ENCODE measurements at places on chromosomes 6 and 20.

- no peak for DNase-seq
Observed at GRCh38 chr6:112626468-112627082, 279.4 kb downstream of the RFPL4B start.

GRCh38 chr6:161318456-161318855 is 44.6 kb upstream of the AGPAT4 start:
- no peak for DNase-seq

GRCh38 chr6:170583756-170584180 is 669 bp downstream of the PDCD2 start:
- DNase-seq: no peak

GRCh38 chr20:20903773-20904500 is 191.5 kb upstream of the RALGAPA2 start:
- DNase-seq: no peak

GRCh38 chr20:17859616-17860232 is 108.9 kb downstream of the SNX5 start:
- DNase-seq: no peak

DNA sequence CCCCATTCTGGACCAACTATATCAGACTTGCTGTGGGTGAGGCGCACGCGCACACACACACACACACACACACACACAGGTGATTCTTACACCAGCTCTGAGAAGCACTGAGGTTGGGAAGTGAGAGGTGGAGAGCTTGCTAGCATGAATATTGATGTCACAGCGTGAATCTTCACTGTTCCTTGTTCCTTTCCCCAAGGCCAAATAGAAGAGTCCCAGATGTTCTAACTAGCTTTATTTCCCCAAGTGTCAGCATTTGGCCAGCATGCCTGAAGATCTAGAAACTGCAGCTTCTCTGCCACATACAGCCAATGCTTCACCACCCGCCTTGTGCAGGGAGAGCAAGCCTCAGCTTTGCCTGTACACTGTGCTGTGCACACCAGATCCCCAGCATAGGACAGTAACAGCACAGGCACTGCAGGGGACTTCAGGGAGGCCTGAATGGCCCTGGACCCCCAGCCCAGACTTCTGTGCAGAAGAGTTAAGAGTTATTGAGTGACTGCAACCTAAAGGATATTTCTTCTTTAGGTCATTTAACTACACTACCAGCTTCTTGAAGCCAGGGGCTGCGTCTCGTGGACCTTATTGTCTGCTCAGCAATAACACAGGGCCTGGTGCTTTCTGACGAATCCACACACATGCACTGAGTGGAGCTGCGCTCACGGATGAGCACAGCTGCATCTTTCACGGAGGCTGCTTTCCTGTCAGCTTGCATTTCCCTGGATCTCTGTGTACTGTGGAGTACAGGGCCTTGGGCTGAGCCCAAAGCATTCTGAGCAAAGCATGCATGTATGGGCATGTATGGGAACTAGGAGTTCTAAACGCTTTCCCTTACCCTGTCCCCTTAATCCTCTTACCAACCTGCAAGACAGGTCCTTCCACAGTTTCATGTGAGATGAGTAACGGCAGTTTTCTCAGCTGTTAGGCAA is 13.9 kb upstream of the CD93 start:
- DNase-seq: no peak

GRCh38 chr6:117908246-117909068 is 1.4 kb downstream of the SLC35F1 start:
- DNase-seq: no peak

GRCh38 chr6:144283646-144284477 is 1.3 kb upstream of the UTRN start:
- DNase-seq: no peak

GRCh38 chr20:7291946-7292345 is 524.5 kb downstream of the BMP2 start:
- no peak for DNase-seq

DNA sequence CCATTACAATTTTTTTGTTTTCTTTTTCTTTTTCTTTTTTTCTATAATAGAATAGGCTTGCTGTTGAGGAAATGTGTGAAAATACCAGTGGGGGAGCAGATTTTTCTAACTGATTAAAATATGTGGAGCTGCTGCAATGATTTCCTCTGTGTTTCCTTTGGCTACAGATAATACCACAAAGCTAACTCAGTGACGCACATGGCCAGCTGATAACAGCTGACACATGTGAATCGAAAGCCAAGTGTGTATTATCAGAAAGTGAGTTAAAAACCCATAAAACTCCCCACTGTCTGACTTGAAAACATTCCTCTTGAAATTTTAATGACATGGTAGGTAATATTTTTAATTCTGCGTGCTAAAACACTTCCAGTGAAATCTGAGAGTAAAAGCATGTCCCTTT is 70.8 kb upstream of the AHI1 start:
- no peak for DNase-seq

- no peak for DNase-seq
Observed at GRCh38 chr6:45606831-45607400, 229.2 kb upstream of the SUPT3H start.

GRCh38 chr6:49522710-49523593 is 23.2 kb downstream of the GLYATL3 start:
- no peak for DNase-seq

- DNase-seq: no peak
Observed at GRCh38 chr6:3310703-3311102, 52.0 kb downstream of the PSMG4 start.

DNA sequence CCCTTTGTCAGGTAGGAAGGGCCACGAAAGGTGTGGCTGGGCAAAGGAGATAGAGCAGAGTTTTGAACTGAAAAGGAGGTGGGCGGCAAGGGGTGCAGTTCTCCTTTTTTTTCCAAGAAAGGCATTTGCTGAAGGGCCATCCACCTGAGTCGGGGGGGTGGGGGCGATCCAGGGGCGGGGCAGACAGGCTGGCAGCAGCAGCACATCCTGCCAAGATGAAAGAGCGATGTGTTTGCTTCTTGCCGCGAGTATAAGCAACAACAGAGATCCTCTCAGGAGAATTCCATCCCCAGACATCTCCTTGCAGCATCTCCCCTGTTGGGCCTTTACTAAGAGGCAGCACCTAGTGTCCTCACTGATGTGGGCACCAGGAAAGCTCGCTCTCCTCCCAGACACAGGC is 516.5 kb downstream of the CD83 start:
- no peak for DNase-seq

GRCh38 chr6:126631363-126631762 is 291.4 kb downstream of the CENPW start:
- no peak for DNase-seq

DNA sequence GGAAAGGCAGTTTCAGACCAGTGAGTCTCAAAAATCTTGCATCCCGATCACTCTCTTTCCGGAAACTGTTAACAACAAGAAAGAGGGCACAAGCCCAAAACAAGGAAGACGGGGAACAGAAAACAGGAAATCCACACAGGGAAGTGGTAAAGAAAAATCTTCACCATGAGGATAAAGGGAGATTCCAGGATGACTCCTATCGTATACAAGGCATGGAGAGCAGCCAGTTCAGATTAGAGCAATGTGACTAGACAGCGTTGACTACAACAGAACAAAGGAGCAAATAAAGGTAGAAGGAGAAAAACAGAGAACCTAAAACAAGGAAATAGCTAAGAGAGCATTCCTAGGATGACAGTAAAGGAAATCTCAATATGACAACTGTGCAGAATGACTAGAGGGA is 26.5 kb downstream of the VNN1 start:
- DNase-seq: no peak

GRCh38 chr6:105459864-105460263 is 57.0 kb upstream of the PREP start:
- DNase-seq: no peak

- DNase-seq: no peak
Observed at GRCh38 chr6:73134588-73134987, 90.7 kb downstream of the KHDC1L start.

- DNase-seq: no peak
Observed at GRCh38 chr6:145148776-145149175, 586.5 kb downstream of the EPM2A start.

GRCh38 chr20:25046181-25046641 is 11.7 kb downstream of the ACSS1 start:
- DNase-seq: no peak

- no peak for DNase-seq
Observed at GRCh38 chr6:116465246-116465645, 4.1 kb downstream of the CALHM6 start.

GRCh38 chr20:25738198-25738597 is 41.5 kb upstream of the ZNF337 start:
- no peak for DNase-seq

DNA sequence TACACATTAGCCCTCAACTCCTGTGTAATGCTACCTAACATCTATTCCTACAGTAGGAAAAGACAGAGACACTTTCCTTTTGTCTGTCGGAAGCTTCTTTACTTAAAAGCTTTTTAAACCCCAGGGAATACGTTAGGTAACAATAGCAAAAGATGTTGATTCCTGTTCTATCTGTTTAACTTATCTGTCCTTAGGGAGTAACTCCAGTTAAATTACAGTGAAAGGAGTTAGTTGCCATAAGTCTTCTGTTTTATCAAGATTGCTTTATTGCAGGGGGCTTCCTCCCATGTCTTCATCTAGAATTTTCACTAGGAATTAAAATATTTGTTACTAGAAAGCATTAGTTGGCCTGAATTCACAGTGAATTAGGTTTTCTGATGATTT is 26.2 kb downstream of the TOP1 start:
- DNase-seq: no peak

GRCh38 chr6:157766901-157767774 is 55.9 kb upstream of the SNX9 start:
- DNase-seq: no peak

DNA sequence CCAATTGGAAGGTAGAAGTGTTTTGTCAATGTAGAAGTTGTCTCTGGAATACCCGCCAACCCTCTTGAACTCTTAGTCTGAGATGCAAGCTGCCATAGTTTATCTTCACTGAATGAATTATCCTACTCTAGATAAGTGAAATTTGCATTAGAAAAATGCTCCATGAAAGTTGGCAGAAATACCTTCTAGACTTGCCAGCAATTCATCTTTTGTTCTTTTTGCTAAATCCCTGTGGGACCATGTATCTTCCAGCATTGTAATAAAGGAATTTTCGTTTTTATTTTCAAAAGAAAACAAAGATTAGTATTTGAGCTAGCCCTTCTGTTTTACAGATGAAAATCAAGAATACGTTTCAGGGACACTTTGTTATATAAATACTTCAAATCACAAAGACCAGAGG is 244.2 kb downstream of the CBLN4 start:
- DNase-seq: no peak

- peak; percentile 79 for DNase-seq
Observed at GRCh38 chr20:62065674-62066338, at the start of gene TAF4. TAF4 (minus strand) TSS chr20:62065881; CDS start chr20:62065810, 71 bp downstream.

DNA sequence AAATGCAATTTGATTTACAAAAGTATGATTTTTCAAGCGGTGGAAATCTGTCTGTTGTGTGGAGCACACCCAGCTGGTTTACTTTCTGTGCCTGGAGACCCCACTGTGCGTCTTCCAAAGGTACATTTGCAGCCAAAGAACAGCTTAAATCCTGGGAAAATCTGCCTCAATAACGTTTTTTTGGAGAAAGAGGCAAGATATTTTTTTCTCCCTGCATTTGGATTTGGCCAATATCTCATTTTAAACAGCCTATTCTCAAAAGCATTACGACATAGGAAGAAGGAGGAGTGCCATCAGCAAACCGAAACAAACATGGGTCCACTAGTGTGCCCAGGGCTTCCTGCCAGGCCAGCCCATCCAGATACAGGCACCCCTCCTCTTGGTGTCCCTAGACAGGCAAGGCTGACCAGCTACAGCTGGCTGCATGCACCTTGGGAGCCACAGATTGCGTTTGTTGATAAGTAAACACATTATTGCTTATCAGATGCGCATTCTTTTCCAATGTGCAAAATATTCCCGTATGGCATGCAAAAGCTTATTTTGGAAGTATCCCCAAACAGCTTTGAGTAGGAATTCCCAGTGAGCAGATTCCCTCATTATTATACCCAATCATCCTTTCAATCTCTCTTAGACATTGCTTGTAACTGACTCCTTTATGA is 184.5 kb upstream of the MARCKS start:
- no peak for DNase-seq

DNA sequence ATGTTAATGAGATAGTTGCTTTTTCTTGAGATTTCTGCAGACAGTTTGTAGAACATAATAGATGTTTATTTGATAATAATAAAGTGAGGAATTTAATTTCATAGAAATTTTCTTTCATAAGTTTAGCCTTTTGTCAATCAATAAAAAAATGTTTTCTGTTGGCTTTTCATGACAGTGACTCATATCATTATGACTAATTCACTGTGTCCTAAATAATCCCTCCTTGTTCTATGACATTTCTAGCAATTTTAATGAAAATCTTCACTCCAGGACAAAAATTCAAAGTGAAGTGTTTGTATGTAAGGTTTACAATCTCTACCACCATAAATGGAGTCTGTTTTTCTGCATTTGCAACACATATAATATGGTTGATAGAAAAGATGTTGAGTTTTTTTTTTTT is 109.9 kb downstream of the UTRN start:
- no peak for DNase-seq

GRCh38 chr20:38143238-38143645 is 21.8 kb downstream of the TGM2 start:
- DNase-seq: no peak

DNA sequence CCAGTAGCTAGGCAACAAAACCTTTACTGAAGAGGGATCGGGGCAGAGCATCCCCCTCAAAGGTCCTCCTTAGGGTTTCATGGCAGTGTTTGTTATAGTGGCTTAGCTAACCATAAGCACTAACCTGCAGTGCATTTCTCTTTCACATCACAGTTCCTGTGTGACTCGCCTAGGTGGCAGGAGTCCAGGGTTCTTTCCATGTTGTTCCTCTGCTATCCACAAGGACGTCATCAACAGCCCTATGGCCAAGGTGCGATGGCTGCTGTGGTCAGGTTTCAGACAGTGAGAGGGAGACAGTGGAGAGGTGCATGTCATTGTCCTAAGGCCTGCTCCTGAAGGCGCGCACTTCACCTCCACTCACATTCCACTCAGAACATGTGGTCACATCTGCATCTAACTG is 38.8 kb upstream of the FOXA2 start:
- no peak for DNase-seq

- DNase-seq: no peak
Observed at GRCh38 chr6:21633511-21634109, 40.1 kb downstream of the SOX4 start.

DNA sequence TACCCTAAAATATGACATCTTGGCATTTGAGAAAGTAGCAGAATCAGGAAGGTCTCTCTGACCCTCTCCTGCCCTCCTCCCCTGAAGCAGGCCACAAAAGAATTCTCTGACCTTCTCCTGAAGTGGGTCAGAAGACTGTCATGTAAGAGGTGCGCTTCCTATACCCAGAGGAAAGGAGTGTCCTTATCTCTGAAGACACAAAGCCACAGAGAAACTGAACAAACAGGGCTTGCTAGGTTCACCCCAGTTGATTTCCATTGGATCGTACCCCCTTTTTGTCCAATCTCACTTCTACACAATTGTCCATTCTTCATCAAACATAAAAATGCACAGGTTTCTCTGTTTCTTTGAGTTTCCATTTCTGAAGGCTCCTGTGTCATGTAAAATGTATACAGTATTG is 272.0 kb upstream of the SOX4 start:
- DNase-seq: no peak

- no peak for DNase-seq
Observed at GRCh38 chr20:46501337-46501942, 11.9 kb downstream of the ZNF334 start.

GRCh38 chr20:43974695-43975094 is 60.0 kb downstream of the TOX2 start:
- no peak for DNase-seq

All from NK-92 treated with Interleukin-12 subunit alpha and Interleukin-12 subunit beta, amount 100 ng/mL, for 24 hours (cell line).